NCI-H1694 (cell line): ENCODE measurements at places on chromosomes 12 and 14.

- no peak for DNase-seq
Measured at GRCh38 chr14:68734231-68734732, 58.6 kb downstream of the ZFP36L1 start.

- DNase-seq: no peak
Measured at GRCh38 chr12:10160617-10161385, 11.1 kb downstream of the OLR1 start.

DNA sequence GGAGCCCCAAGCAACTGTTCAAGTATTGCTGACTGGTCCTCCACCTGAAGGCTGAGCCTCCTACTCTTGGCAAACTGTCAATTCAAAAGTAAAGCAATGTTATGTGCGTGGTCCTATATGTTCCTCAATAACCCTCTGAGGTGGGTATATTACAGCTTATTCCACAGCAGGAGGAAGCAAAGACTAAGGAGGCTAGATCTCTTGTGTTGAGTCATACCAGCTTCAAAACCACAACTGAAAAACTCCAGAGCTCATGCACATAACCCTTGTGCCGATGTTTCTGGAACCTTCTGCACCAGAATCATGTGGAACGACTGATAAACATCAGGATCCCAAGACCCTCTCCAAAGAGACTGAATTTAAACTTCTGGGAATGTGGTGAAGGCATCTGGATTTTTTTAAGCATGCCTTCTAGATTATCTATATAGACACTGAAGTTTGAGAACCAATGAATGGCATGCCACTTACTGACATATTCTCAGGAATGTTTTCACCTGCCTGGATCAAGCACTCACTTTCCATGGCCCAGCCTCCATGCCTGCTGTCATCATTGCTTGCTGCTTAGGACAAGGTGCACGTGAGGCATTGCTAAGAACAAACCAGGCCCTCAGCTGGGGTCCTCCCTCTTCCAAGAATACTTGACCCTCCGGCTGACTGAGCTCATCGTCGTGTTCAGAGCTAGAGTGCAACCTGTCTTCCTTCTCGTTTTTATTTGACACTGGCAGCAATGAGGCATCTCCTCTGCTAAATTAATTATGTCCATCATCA, 194.7 kb downstream of the BCL11B start:
- no peak for DNase-seq

DNA sequence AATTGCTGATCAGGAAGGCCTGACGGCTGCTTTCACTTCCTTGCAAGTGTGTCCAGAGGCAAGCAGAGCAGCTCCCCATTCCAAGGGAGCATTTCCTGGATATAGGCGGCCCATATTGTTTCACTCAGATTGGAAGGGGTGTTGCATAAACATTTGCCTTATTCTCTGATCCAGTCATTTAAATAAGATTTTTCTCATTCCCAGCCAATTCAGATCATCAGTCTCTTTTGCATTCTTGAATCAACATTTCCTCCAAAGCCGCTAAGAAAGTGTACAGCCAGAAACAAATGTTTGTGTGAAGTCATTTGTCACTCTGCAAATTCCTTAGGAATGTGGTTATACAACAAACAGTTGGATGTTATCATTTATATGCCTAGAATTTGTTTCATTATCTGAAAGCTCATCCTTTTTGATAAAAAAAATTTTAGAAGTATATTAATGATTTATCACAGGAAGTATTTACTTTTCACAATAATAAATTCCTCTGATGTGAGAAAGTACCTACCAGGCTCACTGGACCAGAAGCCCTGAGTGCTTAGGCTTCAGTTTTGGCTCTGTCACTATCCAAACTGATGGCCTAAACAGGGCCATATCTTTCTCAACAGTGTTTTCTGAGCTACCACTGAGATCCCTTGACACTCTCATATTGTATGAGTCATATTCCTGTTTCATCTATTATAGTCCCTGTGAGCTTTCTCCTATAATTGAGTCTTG, 379.6 kb downstream of the CCDC91 start:
- no peak for DNase-seq

GRCh38 chr14:84826294-84826693, 703.6 kb upstream of the FLRT2 start:
- no peak for DNase-seq

- DNase-seq: no peak
Measured at GRCh38 chr14:32561520-32561919, 232.4 kb downstream of the AKAP6 start.

- DNase-seq: no peak
Measured at GRCh38 chr12:52521175-52521567, 977 bp upstream of the KRT5 start.
